ENCODE measurements at places on chromosomes 3 and 15.

GRCh38 chr15:59322056-59322759, 50.5 kb downstream of the MYO1E start:
- DNase-seq = no peak

DNA sequence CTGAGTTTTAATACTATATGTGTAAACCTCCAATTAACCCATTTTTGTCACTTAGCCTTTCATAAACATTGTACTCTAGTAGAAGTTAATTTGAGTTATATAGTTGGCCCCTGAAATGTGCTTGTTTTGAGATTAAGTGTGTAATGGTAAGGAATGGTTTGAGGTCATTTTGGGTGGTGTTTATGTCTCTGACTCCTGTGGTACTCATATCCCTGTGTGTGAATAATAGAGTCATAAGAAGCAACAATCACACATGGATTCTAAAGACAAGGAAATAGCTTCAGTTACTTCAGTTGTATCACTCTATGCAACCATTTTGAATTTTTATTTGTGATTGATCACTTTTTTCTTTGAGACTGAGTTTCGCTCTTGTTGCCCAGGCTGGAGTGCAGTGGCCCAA, 408.5 kb downstream of the MFSD1 start:
- DNase-seq = no peak

GRCh38 chr15:98428253-98428989, 219.9 kb upstream of the IGF1R start:
- no peak for DNase-seq

DNA sequence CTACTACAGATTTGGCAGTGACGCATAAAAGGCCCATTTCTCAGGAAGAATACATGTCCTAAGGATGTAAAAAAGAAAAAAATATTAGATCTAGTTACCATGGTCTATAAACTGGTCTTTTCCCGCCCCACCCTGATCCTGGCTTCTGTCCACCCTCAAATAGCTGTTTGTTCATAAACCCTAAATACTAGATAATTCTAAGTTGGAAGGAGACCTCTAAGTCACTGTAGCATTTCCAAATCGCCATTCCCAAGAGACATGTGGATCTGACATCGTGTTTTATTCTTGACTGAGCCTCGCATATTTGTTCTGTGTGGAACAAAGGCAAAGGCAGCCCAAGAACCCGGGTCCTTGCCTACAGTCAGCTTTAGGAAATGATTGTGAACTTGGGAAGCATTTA, 49.0 kb downstream of the LMCD1 start:
- no peak for DNase-seq

GRCh38 chr3:172174513-172175253, 135.3 kb downstream of the FNDC3B start:
- DNase-seq = no peak

DNA sequence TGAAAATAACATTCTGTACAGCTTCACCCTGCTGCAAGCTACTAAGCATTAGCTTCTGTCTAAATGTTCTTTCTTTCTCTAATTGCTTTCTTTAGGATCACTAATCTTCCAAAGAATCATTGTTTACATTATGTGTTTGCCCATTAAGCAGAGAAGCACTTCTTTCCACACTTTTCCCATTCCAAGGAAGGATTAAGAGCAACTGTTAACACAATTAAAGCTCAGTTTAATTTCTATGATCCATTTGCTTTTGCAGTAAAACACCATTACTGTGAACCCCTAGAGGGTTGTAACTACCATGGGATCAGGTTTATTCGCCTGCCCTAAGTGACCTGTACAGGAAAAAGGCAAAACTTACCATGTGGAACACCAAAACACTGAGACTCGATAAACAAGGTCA, 125.8 kb upstream of the ZNF385D start:
- DNase-seq = no peak

- no peak for DNase-seq
Observed at GRCh38 chr3:129553171-129553570, 10.2 kb downstream of the H1-8 start.

DNA sequence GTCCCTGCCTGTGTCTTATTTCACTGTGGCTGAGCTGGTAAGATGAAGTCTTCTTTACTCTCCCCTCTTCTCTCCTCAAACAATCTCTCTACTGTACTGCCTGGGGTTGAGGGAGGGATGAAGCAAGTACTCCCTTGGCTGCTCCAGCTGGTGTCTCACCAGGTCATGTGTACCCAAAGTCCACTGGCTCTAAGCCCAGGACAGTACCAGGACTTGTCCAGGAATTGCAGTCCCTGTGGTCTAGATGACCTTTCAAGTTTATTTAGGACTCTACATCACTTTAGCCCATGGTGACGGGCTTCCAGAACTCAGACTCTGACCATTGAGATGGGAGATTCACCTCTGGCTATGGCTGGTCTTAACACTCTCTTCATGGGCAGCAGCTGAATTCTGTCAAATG, 17.5 kb upstream of the SLC27A2 start:
- DNase-seq = no peak

- no peak for DNase-seq
Observed at GRCh38 chr3:133375403-133375745, 24.5 kb upstream of the BFSP2 start.

- no peak for DNase-seq
Observed at GRCh38 chr3:193826159-193826795, 233.3 kb downstream of the OPA1 start.

DNA sequence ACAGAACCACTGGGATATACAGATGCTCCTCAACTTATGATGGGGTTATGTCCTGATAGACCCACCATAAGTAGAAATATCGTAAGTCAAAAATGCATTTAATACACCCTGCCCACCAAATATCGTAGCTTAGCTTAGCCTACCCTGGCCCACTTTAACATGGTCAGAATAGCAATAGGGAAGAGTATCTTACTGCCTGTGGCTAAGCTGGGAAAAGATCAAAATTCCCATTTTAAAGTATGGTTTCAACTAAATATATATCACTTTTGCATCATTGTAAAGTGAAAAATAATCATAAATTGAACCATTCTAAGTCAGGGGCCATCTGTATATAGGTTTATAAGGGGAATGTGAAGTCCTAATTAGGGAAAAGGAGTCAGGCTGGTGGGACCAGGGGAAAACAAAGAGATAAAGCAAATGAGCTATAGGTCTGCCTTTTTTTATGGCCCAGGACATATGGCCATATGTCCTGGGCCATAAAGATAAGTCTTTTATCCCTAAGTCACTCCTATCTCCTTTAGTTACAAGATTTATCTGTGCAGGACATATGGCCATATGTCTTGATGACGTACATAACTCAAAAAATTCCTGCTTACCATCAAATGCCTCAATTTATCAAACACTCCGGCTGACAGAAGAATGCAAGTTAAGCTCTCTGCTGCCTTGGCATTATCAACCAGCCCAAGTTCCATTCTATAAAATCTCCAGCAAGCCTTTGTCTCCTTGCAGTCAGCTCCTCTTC, 11.2 kb downstream of the RTP3 start:
- DNase-seq = no peak

- no peak for DNase-seq
Observed at GRCh38 chr15:68188647-68189046, 16.5 kb downstream of the CALML4 start.

Measured in cortex of kidney (tissue), 1 donor.